ENCODE measurements at places on chromosomes 12 and 14.

DNA sequence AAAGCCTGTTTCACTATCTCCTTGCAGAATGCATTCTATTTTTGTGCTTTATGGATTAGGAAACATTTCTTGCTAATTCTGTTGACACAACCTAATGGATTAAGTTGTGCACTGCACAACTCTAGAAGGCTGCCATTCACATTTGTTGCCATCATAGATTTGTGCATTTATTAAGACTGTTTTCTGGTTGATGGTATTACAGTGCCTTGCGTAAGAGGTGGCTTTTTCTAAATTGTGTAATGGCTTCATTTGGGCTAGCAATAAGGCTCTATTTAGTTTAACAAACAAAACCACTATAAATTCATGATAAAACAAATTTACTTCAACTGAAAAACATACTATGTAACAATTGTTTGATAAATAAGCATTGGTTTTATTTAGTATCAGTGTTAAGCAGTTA, 175.9 kb downstream of the TRHDE start:
- DNase-seq: no peak

DNA sequence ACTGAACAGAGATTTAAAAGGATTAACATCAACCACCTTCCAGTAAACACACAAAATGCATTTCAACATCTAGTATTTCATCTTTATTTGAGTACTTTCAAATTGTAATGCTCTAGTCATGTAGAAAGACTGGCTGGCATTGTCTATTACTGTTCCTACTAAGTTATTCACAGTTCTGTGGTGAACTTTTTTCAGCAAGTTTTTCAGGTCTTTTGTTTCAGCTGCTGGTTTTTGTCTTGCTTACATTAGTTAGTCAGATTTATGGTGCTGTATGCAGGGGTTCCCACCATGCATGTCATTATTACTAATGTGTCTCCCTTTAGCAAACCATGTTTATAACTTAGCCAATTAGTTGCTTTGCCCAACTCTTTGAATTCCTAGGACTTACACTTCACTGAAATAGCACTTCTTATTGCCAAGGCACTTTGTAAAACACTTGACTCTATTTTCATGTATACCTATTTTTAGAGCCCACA, 253.4 kb upstream of the KITLG start:
- no peak for DNase-seq

DNA sequence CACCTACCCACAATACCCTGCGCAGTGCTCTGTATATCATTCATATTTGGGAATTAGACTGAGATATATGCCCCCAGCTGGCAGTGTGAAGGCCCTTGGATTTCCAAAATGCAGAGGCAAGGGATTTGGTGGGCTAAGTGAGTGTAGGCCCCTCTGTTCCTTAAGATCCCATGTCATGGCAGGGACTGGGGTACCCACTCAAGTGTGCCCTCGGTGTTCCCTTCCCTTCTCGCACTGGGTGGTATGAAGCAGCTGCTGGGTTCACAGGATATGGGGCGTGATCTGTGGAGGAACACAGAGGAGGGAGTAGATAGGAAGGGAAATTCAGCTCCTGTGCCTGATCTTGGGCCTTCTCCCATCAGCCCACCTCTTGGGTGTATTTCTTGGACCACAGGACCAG, 63.1 kb upstream of the VASH1 start:
- DNase-seq: no peak

GRCh38 chr12:64240781-64241180, 18.7 kb upstream of the KICS2 start:
- peak; percentile 24 for DNase-seq

GRCh38 chr12:110247340-110248095, 33.5 kb upstream of the ATP2A2 start:
- DNase-seq: no peak

GRCh38 chr12:45509621-45510020, 219.9 kb upstream of the ARID2 start:
- no peak for DNase-seq

- no peak for DNase-seq
Observed at GRCh38 chr14:105059925-105060565, 5.2 kb downstream of the GPR132 start.

DNA sequence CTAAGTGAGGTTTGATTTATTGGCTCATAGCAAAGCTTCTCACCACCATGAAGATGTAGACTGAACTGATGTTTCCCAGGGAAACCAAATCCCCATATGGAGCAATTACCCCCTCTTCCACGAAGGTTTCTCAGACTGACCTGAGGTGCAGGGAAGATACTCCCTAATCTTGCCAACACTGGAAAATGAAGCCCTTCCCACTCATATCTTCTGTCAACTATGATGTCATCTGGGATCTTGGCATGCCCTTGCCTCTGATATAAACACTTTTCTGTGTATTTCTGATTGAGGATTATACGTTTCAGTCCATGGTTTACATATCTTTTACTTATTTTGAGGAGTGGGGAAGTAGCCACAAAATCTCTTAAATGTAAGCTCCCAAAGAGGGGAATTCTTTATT, 14.1 kb upstream of the CISTR start:
- no peak for DNase-seq

- no peak for DNase-seq
Observed at GRCh38 chr14:100149851-100150611, 9.4 kb downstream of the DEGS2 start.

GRCh38 chr12:12899530-12900380, 8.4 kb downstream of the GPRC5A start:
- peak; percentile 66 for DNase-seq

DNA sequence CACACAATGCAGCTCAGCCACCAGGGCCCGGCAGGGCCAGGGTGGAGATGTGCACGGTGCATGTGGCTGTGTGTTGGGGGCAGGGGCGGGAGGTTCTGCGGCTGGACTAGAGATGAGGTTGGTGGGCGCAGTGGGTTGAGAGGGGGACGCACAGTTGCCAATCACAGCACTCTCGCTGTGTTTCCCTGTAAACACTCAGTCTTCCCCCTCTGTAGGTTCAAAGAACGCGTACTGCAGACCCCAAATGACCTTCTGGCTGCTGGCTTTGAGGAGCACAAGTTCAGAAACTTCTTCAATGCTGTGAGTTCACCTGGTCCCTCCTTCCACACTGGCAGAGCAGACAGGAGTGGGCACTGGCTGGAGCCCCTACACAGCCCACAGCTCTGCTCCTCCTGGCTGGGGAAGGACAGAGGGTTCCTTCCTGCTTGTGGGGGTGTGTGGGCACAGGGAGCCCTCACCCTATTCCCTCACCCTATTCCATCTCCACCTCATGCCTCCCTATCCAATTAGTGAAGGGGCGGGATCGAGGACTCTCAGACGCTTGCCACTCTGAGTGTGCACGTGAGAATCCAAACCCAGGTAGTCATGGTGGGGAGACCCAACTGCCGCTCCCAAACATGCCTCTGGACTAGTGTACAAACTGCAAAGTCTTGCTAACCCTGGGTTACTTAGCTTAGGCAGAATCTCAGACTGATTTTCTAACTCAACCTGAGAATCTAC, 17.8 kb downstream of the OTUB2 start:
- no peak for DNase-seq

- no peak for DNase-seq
Observed at GRCh38 chr14:23033251-23033727, 1.4 kb downstream of the PSMB5 start.

- peak; percentile 22 for DNase-seq
Observed at GRCh38 chr12:84497819-84498218, 414.8 kb downstream of the SLC6A15 start.

DNA sequence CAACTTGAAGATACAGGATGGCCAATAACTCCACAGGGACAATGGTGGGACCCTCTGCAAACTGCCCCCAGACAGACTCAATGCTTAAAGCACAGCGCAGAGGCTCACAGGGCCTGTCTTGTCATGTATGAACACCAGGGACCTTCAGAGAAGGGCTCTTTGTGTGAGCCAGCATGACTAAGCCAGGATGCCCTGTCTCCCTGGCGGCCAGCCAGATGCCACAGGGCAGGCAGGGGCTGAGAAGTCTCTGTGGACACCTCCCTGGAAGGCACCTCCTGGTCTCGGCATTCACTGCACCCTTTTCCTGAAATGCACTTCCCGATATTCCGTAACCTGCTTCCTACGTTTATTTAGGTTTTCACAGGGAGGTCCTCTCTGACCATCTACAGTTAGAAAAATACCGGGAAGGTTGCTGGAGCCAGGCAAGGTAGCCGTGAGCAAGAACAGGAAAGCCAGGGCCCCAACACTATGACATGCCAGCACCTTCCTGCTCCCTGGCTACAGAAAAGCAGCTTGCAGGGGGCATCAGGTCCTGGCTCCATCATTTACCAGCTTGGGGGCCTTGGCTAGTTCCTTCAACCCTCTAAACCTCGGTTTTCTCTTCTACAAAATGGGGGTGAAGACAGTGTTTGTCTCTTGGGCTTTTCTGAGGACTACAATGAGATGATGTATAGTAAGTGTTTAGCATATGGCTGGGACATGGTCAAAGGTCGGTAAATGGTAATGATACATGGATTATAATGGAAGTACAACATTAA, 65.0 kb downstream of the PITPNM2 start:
- peak; percentile 38 for DNase-seq

DNA sequence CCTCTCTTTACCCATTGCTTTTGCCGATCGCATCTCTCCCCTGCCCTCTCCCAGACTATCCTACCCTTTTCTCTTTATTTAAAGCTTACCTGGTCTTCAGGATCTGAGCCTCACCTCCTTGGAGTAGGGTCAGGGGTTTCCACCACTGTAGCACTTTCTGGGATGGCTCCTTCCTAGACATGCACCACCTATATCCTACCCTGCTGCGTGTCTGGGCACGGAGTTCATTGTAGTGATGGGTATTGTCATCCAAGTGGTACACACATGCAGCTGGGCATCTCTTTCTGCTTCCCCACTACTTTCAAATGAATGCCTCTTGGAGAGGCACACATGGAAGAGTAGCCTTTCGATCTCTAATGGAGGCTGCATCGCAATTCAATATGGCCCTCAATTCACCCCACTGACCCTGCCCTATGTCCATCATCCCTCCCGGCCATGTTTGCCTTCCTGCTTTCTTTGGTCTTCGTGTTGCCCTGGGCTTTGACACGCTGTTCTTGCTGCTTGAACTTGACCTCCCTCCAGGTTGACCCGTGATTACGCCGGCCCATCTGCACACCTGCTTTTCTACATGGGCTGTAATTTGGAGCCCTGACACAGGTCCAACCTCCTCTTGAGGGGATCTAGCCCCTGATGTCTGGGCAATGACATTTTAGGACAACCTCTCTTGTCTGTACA, 10.9 kb downstream of the SERPINA11 start:
- DNase-seq: no peak

- peak; percentile 72 for DNase-seq
Observed at GRCh38 chr12:15757553-15758255, 31.5 kb downstream of the EPS8 start.

DNA sequence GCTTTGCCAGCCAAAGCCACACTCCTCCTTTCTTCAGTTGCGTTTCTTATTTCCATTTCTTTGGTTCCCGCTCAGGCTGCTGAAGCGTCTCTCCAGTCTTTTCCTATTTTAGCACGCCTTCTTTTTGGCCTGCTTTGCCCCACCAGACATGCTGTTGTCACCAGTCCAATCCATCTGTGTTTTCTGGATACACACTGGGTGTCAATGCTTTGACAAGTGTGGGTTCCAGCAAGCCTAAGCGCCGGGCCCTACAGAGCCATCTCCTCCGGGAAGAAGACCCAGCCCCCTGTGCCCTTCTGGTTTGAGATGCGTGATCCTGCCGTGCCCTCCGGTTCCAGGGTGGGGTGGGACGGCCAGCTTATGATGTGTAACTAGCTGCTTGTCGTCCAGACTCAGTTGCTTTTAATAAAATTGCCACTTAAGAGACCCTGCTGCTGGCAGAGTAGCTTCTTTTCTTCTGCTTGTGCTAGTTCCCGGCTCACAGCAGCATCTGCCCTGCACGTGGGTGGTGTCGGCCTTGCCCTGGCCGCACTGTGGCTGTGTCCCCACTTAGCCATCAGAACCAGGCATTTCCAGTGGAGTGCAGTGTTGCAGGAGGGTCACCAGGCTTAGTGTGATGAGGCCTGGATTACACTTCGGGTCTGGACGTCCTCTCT, 29.7 kb downstream of the EML1 start:
- DNase-seq: no peak

DNA sequence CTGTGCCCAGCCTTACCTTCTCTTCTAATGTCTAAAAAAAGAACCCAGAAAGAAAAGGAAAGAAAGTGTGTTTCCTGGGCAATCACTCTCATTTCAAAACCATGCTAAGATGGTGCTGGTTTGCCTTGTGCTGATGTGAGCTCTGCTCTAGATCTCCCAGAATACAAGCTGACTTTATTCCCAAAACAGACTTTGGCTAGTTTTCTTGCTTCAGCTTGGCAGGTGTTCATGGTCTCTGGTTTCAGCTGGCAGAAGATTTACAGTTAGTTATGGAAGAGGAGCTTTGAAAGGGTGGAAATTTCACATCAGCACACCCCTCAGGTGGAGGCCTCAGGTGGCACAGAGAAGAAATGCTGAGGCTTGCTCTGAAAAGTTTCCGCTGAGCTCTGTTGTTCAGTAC, 34.4 kb downstream of the PPP1R36 start:
- no peak for DNase-seq

DNA sequence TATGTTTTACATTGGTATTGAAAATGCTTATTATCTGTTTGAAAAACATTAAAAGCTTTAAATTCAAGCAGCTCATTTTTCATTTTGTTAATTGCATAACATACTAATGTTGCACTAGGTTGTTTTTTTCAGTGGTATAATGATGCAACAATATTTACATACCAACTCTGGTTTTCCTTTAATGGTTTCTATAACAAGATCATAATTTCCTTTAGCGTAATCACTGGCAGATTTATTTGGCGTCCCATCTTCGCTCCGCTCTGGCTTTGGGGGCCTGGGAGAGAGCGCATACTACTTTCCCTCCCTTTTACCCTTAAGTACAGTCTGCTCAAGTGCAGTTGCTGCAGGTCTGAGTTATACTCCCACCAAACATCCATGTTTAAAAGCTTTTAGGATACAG, 574.1 kb downstream of the PRKD1 start:
- DNase-seq: no peak

- no peak for DNase-seq
Observed at GRCh38 chr12:2934371-2934770, 24.8 kb upstream of the TEAD4 start.

GRCh38 chr14:68367536-68367935, 425.3 kb downstream of the ZFP36L1 start:
- no peak for DNase-seq

- no peak for DNase-seq
Observed at GRCh38 chr12:3684449-3685051, 68.4 kb downstream of the CRACR2A start.

DNA sequence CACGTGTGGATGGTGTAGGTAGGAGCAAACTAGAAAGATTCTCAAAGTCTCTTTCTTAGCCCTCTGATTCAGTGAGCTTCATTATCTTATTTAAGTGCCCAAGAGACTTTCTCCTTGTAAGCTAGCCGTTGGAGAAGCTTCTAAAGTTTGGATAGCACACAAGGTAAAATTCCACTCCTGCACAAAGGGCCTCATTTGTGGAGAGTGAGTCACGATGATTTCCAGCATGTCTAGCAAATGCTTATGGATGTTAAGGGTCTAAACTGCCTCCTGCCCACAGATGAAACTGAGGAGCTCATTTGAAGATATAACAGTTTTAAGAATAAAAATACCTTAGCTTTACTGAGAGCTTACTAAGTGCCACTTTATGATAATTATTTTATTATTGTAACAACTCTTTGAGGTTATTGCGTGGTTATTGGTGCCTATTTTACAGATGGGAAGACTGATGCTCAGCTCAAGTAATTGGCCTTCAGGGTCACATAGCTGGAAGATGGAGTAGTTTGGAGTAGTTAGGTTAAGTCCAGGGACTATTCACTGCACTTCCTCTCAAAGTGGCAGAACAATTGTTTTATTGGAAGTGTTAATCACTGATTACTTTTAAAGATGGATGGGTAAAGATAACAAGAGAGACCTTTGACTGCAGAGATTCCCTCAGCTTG, 78.7 kb upstream of the HIF1A start:
- peak; percentile 50 for DNase-seq

Measured in AG08395 (cell line).